Fibroblast of skin of abdomen (primary cell): ENCODE measurements at places on chromosomes 3 and 15.

DNA sequence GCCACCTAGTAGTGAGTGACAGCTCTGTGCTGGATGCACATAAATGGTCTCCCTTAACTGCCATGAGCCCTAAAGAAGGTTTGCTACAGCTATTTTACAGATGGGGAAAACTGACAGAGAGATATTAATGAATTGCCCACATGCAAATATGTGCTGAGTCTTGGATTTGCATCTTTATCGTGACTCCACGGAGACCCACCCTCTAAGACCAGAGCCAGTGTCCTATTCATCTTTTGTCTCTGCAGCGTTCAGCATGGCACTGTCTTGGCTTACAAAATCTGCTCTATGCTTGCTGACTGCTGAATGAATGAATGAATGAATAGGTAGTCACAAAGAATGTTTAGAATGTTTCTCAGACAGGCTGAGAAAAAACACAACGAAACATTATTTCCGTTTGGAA, 48.3 kb downstream of the BTD start:
- no peak for DNase-seq

DNA sequence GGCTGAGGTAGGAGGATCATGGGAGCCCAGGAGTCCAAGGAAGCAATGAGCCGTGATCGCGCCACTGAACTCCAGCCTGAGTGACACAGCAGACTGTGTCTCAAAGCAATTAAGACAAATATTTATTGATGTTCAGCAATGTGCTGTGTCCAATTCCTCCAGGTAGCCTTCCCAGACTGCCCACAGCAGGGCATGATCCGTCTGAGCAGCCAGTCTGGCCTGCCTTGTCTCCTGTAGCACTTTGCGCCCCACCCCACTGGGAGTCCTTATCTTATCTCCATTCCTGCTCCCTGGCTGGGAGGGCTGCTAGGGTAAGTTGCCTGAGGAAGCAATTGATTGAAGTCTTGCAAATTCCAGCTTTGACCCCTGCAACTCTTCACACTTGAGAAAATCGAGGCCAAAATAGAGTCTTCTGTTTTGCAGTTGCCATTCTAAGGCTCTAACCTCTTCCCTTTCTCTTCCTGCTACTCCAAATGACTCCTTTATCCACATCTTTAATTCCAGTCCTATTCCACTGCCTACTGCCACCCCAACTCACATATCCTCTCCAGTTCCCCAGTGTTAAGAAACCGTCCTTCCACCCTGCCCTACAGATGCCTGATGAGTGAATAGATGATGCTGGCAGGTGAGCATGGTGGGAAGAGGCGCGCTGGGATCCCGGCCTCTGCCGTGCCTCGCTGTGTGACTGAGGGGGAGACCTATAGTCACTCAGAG, 26.9 kb upstream of the LCTL start:
- no peak for DNase-seq

DNA sequence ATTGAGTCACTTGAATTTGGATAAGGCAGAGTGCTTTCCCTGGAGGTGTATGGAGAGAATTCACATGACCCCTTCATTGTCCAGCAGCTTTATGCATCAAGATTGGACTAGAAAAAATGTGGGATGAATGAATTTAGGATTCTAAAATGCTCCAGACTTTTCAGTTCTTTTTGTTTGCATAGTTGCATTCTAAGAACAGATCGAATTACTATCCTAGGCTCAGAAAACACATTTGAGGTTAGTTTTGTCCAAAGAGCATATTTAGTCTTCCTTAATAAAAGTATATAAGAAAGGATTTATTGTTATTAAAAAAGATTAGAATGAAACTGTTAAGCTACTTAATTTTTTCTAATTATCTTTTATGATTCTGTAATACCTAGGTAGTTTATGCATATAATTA, 127.4 kb downstream of the UBE2E2 start:
- DNase-seq, result no peak

DNA sequence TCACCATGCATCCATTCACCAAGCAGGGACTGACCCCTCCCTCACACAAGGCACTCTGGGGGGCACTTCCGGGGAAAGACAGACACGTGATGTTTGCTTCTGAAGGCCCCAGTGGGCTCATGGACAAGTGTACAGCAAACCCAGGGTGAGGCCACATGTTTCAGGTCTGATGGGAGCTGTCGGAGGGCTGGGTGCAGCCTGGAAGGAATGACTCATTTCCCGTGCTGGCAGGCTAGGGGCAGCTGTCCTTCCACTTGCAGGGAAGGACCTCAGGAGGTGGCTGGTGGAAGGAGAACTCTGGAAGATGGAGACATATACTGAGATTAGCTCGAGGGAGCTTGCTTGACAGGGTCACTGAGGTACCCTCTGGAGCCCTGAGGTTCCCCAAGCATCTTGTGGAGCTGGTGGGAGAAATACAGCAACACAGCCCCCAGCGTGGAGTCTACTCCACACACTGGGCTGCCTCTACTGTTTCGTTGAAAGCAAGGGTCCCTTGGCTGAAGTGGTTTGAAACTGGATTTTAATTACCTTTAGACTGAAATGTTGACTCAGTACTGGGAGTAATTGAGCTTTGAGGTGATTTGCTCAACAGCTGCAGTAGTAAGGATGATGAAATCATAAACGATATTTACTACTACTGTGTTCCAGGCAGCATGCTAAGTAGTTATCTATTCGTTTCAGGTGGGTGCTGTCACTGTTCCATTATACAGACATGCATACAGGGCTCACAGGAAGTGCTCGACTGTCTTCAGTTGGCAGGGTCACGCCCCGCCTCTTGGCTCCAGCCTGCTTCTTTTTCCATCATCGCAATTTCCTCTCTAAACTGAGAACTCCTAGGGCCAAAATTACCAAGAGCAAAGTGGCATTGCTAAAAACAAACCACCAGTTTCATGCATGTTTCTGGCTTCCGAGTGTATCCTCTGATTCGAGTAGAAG, 230.4 kb downstream of the ADAMTS17 start:
- peak; percentile 81 for DNase-seq

DNA sequence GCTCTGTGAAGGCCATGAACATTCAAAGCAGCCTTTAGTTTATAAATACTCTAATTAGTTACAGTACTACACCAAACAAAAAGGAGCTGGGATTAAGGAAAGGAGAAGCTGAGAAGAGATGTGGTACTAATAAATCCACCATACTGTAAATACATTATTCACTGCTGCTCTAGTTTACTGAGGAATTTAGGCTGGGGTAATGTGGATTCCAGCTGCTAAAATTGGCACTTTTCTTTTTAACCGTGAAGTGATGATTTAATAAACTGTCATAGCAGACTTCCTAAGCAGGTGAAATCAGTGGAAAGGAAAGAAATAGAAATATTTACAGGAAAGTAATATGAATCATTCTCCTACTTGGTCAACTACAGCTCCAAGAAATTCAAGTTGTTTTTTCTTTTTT, 88.7 kb downstream of the TFG start:
- peak; percentile 77 for DNase-seq

DNA sequence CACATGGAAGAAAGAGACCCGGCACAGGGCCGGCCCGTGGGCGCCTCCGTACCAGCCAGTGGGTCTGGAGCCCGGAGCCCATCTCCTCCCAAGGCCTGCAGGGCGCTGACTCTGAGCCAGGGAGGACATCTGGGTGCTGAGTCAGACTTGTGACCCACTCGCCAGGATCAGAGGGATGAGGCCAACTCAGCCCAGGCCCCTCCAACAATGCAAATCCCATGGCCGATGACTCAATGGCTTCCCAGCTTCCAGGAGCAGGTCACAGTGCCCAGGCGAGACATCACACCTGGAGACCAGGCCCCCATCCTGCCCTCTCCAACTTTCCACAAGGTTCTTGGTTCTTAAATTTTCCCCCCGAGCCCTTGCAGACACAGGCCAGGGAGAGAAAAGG, 95.1 kb downstream of the LRIG1 start:
- DNase-seq, result peak; percentile 64

DNA sequence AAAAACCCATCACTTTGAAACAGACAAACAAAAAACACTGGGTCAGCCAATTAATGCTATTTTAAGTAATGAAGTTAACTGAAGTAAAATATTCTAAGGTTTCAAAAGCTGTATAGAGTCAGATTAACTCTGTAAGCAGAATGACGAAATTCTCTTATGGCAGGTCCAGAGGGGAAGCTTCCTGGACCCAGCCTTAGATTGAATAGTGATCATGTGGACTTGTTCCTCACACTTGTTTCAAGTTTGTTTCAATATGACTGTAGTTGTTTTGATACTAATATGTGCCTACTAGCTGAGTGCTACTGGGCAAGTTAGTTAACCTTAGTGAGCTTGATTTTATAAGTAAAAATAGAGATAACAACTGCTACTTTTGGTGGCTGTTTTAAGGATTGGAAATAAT, 32.6 kb downstream of the PLS1 start:
- no peak for DNase-seq

DNA sequence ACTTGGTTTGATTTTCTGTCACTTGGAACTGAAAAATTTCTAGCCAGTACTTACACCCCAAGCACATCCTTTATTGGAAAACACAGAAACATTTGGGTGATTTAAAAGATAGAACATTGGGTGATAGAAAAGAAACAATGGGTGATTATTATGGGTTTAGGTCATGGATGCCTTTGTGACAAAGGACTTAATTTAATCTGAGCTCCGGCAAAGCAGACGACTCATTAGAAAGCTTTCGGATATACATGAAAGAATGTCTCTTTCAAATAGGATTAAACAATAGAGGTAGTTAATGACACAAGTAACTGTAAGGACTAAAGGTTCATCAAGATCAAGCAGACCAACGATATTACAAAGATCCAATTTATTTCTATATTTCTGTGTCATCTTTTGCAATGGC, 37.3 kb upstream of the CNTN4 start:
- no peak for DNase-seq

DNA sequence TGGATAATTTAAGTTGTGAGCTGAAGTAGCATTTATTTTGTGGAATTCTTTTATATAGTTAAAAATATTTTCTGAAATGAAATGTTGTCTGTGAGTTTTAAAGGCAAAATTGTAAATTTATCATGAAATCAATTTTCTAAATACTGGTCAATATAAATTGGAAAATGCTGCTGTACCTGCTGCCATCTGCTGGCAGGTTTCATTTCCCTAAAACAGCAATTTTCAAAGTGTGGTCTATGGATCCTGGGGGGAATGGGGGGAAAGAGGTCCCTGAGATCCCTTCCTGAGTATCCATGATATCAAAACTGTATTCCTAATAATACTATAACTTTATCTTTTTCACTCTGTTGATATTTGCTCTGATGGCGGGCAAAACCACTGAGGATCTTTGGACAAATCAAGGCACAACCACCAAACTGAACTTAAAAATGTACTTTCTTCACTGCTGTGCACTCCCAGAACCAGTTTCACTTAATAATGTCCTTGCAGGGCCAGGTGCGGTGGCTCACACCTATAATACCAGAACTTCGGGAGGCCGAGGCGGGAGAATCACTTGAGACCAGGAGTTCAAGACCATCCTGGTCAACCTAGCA, 17.2 kb upstream of the CCR4 start:
- DNase-seq, result no peak

DNA sequence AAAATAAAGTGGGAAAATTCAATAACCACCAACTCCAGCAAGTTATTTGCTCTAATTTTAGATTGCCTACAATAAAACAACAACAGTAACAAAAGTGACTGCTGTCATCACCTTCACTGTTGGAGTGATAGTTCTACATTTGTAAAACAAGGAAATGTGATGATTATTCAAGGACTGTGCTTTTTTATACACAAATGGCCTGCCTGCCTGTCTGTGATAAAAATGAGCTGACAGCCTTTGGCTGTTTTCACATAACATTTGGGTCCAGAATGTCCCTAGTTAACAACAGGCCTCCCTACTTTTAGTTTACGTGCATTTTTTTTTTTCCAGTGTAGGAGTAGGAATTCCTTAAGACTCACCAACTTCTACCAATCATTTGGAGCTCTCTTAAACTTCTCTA, 768.8 kb downstream of the PDCD6IP start:
- no peak for DNase-seq

DNA sequence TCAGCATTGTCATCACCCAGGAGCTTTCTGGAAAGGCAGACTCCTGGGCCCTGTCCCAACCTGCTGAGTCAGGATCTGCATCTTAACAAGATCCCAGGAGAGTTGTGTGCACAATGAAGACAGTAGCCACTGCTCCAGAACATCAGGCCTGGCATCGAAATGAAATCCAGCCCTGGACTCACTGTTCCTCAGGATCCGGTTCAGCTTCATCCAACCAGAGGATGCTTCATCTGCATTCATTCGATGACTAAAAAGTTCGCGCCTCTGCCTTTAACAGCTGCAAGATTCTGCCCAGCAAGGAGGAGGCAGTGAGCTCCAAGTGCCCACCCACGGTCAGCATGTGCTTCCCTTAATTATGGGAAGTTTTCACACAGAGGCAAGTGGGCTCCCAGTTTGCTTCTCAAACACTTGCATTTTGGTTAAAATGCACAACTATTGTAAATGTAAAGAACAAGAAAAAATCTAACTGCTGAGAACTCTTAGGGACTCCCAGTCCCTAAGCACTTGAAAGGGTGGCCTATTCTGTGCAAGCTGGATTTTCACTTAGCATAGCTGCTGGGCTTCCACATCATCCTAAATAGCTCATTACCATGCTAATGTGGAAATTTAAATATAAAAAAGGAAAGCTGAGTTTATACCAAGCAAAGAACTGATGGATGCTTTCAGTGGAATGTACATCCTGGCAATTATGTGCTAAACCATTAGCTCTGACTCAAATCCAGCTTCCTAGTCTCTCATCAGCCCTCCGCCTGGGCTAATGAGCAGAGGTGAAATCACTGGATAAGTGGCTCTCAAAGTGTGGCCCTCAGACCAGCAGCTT, 25.5 kb upstream of the ESYT3 start:
- peak; percentile 23 for DNase-seq

DNA sequence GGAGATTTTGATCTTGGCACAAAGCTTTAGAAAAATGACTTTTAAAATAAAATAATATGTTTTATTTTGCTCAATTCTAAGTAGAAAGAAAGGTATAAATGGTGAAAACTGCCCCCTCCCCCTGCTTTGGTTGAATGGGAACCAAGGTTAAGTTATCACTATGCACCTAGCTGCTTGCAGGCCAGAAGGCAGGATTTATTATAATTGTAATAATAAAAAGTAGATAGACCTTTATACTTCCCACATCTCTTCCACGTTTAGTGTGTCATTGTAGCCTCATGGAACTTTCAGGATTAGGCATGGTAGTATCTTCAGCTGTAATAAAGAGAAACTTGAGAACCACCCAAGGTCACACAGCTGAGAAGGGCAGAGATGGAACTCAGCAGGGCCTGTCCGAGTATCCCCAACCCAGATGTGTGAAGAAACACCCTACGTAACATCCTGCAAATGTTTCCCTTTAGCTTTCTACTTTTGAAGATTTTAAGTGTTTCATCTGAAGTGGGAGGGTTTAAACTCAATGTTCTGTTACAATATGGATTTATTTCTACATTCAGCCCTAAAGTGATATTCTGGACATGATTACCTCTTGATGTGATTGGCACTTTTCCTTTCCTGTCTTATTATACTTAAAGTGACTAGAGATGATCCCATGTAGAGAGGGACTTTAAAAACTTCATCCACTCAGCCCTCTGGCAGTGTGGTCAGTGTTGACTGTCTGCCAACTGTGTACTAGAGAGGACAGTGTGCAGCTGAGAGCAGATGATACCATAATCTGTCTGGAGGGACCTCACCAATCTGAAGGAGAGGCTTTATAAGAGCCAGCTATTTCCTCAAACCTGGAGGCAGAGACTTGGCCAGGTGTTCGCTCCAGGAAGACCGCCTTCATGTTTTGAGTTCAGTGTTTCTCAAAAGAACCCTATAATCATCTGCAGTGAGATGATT, 282.5 kb upstream of the TRIM42 start:
- no peak for DNase-seq
